Neural progenitor cell (in vitro differentiated cells): ENCODE measurements at places on chromosomes 4 and X.

GRCh38 chrX:130933358-130933757 lies 30.3 kb upstream of the ENOX2 start:
- no peaks in the 10 kb centered on the region for H3K36me3 ChIP-seq
- no peak overlapping the region for H3K4me3 ChIP-seq
- H3K27ac ChIP-seq: no peak overlapping the region
- no peak for DNase-seq
- no peaks in the 10 kb centered on the region for H3K27me3 ChIP-seq

- H3K4me3 ChIP-seq: no peak overlapping the region
- H3K27me3 ChIP-seq: no peaks in the 10 kb centered on the region
- H3K27ac ChIP-seq: no peak overlapping the region
- no peak for DNase-seq
- H3K36me3 ChIP-seq: no peaks in the 10 kb centered on the region
- no peaks in the 10 kb centered on the region for H3K4me1 ChIP-seq
These were observed 8.1 kb upstream of the FABP2 start for GRCh38 chr4:119329835-119330620.

- no peak overlapping the region for H3K27ac ChIP-seq
- peaks cover 28% of the 10 kb centered on the region for H3K27me3 ChIP-seq
- peaks cover 10% of the 10 kb centered on the region for H3K4me1 ChIP-seq
- no peaks in the 10 kb centered on the region for H3K36me3 ChIP-seq
These were observed 497 bp upstream of the GRPEL1 start for GRCh38 chr4:7068279-7068842.

GRCh38 chrX:142076633-142077032 lies 128.5 kb downstream of the MAGEC2 start:
- DNase-seq: no peak
- no peaks in the 10 kb centered on the region for H3K27me3 ChIP-seq
- H3K4me1 ChIP-seq: no peaks in the 10 kb centered on the region
- no peak overlapping the region for H3K27ac ChIP-seq
- no peak overlapping the region for H3K4me3 ChIP-seq

DNA sequence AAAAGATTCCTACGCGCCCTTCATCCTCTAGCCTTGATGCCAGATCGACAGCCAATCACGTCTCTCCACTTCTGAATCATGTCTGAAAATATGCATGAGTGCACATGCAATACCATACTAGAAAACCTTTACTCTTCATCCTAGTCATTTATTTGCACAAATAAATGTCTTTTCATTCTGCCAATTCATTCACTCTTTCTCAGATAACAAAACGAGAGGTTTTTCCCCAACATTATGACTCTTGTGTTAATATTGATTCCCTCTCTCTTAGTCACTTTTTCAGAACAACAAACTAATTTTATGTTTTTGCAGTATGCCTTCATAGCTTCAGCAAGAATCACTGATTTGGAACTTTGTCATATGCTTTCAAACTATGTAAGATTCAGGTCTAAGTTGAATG lies 549.4 kb upstream of the GALNT7 start:
- H3K27me3 ChIP-seq: no peaks in the 10 kb centered on the region
- peaks cover 5% of the 10 kb centered on the region for H3K4me1 ChIP-seq
- no peak for DNase-seq
- H3K36me3 ChIP-seq: no peaks in the 10 kb centered on the region
- no peak overlapping the region for H3K27ac ChIP-seq

GRCh38 chr4:96473246-96473645 lies 633.4 kb downstream of the PDHA2 start:
- no peaks in the 10 kb centered on the region for H3K27me3 ChIP-seq
- no peak overlapping the region for H3K27ac ChIP-seq
- peaks cover 6% of the 10 kb centered on the region for H3K36me3 ChIP-seq
- no peak overlapping the region for H3K4me3 ChIP-seq

- no peaks in the 10 kb centered on the region for H3K36me3 ChIP-seq
- no peak overlapping the region for H3K4me3 ChIP-seq
- no peak for DNase-seq
- H3K27ac ChIP-seq: no peak overlapping the region
These were observed 28.6 kb upstream of the PDE5A start for GRCh38 chr4:119657111-119657611.

DNA sequence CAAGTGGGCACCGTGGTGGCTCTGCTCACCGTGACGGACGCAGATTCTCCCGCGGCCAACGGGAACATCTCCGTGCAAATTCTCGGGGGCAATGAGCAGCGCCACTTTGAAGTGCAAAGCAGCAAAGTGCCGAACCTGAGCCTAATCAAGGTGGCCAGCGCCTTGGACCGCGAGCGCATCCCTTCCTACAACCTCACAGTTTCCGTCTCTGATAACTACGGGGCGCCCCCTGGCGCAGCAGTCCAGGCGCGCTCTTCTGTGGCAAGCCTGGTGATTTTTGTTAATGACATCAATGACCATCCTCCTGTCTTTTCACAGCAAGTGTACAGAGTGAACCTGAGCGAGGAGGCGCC lies 2.7 kb downstream of the FAT4 start:
- peaks cover 17% of the 10 kb centered on the region for H3K4me1 ChIP-seq
- H3K36me3 ChIP-seq: no peaks in the 10 kb centered on the region
- H3K4me3 ChIP-seq: peak overlapping the region; percentile 97
- H3K27ac ChIP-seq: no peak overlapping the region

- H3K36me3 ChIP-seq: no peaks in the 10 kb centered on the region
- H3K4me3 ChIP-seq: no peak overlapping the region
- no peak overlapping the region for H3K27ac ChIP-seq
- H3K4me1 ChIP-seq: peaks cover 9% of the 10 kb centered on the region
These were observed 318.9 kb upstream of the GATB start for GRCh38 chr4:152079543-152080293.

DNA sequence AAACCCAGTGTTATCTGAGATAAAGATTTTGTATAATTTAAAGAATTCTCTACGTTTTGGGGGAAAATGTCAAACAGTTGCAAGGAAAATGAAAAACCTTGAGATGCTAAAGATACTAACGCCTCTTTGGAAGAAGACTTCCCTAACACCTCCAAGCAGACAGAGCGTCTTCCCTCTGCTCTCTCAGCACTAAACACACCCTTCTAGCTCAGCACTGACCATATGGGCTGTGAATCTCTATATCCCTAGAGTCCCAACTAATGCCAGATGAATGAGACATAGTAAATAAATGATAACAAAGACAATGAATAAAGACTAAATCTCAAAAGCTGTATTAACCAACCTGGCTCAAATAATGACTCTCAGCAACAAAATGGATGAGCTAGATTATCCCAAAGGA lies 13.3 kb downstream of the FUNDC1 start:
- no peaks in the 10 kb centered on the region for H3K4me1 ChIP-seq
- no peak overlapping the region for H3K4me3 ChIP-seq
- H3K36me3 ChIP-seq: no peaks in the 10 kb centered on the region

- H3K27ac ChIP-seq: no peak overlapping the region
- no peak for DNase-seq
- H3K4me1 ChIP-seq: no peaks in the 10 kb centered on the region
These were observed 25.6 kb upstream of the MAMLD1 start for GRCh38 chrX:150337536-150337935.

GRCh38 chrX:131821945-131822622 lies 201.0 kb upstream of the STK26 start:
- peaks cover 8% of the 10 kb centered on the region for H3K4me1 ChIP-seq
- DNase-seq: no peak
- H3K4me3 ChIP-seq: no peak overlapping the region
- peaks cover 24% of the 10 kb centered on the region for H3K36me3 ChIP-seq
- H3K27me3 ChIP-seq: no peaks in the 10 kb centered on the region
- no peak overlapping the region for H3K27ac ChIP-seq

DNA sequence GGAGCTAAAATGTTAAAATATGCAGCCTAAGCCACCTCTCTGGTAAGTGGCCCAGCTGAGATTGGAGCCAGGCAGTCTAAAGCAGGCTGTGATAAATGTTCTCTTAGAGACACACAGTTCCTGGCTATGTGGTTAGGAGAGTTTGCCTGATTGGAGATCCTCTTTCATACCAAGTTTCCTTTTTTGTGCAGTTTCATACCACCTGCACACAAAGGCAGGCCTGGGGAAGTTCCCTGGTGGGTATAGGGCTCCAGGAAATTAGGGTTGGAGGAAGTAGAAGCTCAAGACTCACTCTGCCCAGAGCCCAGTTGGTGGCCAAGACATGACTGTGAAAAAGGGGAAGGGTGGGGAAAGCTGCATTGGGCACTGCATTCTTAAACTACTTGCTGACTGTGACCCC lies 16.9 kb downstream of the CYBB start:
- H3K36me3 ChIP-seq: no peaks in the 10 kb centered on the region
- H3K27ac ChIP-seq: no peak overlapping the region
- DNase-seq: no peak

GRCh38 chrX:14948691-14949090 lies 75.5 kb downstream of the MOSPD2 start:
- H3K27ac ChIP-seq: no peak overlapping the region
- no peak for DNase-seq
- H3K27me3 ChIP-seq: no peaks in the 10 kb centered on the region
- no peaks in the 10 kb centered on the region for H3K36me3 ChIP-seq

DNA sequence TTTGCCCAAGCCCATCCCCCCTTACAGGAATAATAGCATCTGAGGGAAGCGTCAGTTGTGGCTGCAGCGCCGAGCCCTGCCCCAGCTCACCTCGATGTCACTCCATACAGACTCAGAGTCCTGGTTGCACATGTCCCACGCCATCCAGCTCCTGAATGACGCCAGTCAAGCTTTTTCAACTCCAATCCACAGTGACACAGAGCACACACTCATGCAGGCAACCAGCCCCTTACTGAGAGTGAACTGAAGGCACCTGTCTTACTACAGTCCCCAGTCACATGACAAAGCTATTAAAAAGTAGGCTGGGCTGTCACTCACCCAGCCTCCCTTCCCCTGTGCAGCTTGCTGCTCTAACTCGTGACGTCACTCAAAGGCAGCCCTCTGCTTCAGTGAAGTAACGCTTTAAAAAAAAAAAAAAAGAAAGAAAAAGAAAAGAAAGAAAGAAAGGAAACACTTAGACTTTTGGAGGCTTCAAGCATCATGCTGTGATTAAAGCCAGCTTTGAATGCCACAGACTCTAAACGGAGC lies at the start of gene PPARGC1A:
PPARGC1A (minus strand) TSS at position 234 of the 528 bp plus-strand sequence; CDS start at position 144, 90 bp downstream.
- H3K4me1 ChIP-seq: peaks cover 24% of the 10 kb centered on the region
- H3K4me3 ChIP-seq: peak within 1 kb of the TSS; percentile 50
- no peaks in the 10 kb centered on the region for H3K36me3 ChIP-seq
- H3K27ac ChIP-seq: no peak within 1 kb of the TSS

- peak; percentile 35 for DNase-seq
- H3K4me3 ChIP-seq: no peak overlapping the region
- H3K27me3 ChIP-seq: no peaks in the 10 kb centered on the region
- no peak overlapping the region for H3K27ac ChIP-seq
- no peaks in the 10 kb centered on the region for H3K4me1 ChIP-seq
- peaks cover 13% of the 10 kb centered on the region for H3K36me3 ChIP-seq
These were observed 92.8 kb downstream of the CBR4 start for GRCh38 chr4:168917138-168917779.

DNA sequence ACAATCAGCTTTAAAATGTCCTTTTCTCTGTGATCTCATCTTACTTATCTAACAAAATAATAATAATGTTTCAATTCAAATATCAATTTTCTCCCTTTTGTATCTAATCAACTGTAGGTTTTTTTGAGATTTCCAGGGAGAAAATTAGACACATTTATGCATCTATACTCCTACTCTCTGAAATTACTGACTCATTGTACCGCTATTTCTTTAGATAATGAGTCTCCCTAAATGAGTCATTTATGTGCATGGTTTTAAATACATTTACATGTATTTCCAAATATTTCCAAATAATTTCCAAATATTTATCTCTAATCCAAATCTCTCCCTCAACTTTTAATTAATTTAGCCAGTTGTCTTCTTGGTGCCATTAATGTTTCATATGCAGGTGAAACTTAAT lies 621.0 kb downstream of the TECRL start:
- no peaks in the 10 kb centered on the region for H3K27me3 ChIP-seq
- no peak for DNase-seq
- no peaks in the 10 kb centered on the region for H3K36me3 ChIP-seq
- no peak overlapping the region for H3K4me3 ChIP-seq
- no peaks in the 10 kb centered on the region for H3K4me1 ChIP-seq
- no peak overlapping the region for H3K27ac ChIP-seq

- H3K4me1 ChIP-seq: no peaks in the 10 kb centered on the region
- no peaks in the 10 kb centered on the region for H3K27me3 ChIP-seq
- H3K36me3 ChIP-seq: no peaks in the 10 kb centered on the region
- no peak for DNase-seq
- H3K4me3 ChIP-seq: no peak overlapping the region
These were observed 57.2 kb downstream of the MAP9 start for GRCh38 chr4:155319516-155319915.

GRCh38 chrX:22186165-22186564 lies 86.5 kb upstream of the CBLL2 start:
- DNase-seq: no peak
- H3K27ac ChIP-seq: no peak overlapping the region
- H3K27me3 ChIP-seq: no peaks in the 10 kb centered on the region
- H3K4me3 ChIP-seq: no peak overlapping the region
- no peaks in the 10 kb centered on the region for H3K36me3 ChIP-seq

- no peak overlapping the region for H3K4me3 ChIP-seq
- H3K27ac ChIP-seq: no peak overlapping the region
- no peaks in the 10 kb centered on the region for H3K36me3 ChIP-seq
- no peaks in the 10 kb centered on the region for H3K27me3 ChIP-seq
- DNase-seq: no peak
- no peaks in the 10 kb centered on the region for H3K4me1 ChIP-seq
These were observed 101.7 kb upstream of the FRG1 start for GRCh38 chr4:189838821-189839497.

DNA sequence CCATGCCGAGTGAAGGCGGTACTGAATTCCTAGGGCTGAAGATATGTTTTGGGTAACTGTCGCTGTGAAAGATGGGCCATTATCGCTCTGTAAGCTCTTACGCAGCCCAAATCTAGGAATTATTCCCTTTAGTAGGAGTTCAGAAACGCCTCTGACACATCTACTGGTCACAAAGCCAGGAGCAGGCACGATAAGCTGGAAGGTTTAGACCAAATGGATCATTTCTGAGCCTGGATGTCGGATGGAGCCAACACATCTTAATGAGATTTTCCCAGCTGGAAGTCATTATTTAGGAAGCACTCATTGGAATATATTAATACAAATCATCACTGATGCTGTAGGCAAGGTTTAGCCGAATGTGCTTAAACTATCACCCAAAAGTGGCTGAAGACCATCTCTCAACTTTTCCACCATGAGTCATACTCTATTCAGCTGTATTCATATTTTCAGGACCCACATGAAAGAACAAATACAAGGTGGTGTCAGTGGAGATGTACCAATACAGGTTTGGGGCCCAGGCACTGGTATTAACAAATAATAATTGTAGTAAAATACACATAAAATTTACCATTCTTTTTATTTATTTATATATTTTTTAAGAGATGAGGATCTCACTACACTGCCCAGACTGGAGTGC lies 34.2 kb upstream of the ATRX start:
- no peak overlapping the region for H3K27ac ChIP-seq
- DNase-seq: no peak
- no peaks in the 10 kb centered on the region for H3K27me3 ChIP-seq
- H3K4me1 ChIP-seq: no peaks in the 10 kb centered on the region
- no peaks in the 10 kb centered on the region for H3K36me3 ChIP-seq

GRCh38 chr4:121339307-121339706 lies 41.5 kb downstream of the QRFPR start:
- no peaks in the 10 kb centered on the region for H3K27me3 ChIP-seq
- no peaks in the 10 kb centered on the region for H3K36me3 ChIP-seq
- H3K27ac ChIP-seq: no peak overlapping the region
- no peak for DNase-seq
- no peak overlapping the region for H3K4me3 ChIP-seq
- H3K4me1 ChIP-seq: peaks cover 26% of the 10 kb centered on the region
